Activated CD4-positive, alpha-beta memory T cell treated with anti-CD3 and anti-CD28 coated beads, Interleukin-2, amount 10 ng/mL, durations not matched to agents 7 days and 5 days (primary cell): ENCODE measurements at places on chromosomes 6 and 20.

GRCh38 chr6:26404546-26404945, 2.5 kb downstream of the BTN3A1 start:
- DNase-seq, result no peak

GRCh38 chr6:32184084-32184640, at the start of gene AGER:
AGER (minus strand) TSS chr6:32184253; CDS start chr6:32184222, 31 bp downstream.
- DNase-seq, result no peak

DNA sequence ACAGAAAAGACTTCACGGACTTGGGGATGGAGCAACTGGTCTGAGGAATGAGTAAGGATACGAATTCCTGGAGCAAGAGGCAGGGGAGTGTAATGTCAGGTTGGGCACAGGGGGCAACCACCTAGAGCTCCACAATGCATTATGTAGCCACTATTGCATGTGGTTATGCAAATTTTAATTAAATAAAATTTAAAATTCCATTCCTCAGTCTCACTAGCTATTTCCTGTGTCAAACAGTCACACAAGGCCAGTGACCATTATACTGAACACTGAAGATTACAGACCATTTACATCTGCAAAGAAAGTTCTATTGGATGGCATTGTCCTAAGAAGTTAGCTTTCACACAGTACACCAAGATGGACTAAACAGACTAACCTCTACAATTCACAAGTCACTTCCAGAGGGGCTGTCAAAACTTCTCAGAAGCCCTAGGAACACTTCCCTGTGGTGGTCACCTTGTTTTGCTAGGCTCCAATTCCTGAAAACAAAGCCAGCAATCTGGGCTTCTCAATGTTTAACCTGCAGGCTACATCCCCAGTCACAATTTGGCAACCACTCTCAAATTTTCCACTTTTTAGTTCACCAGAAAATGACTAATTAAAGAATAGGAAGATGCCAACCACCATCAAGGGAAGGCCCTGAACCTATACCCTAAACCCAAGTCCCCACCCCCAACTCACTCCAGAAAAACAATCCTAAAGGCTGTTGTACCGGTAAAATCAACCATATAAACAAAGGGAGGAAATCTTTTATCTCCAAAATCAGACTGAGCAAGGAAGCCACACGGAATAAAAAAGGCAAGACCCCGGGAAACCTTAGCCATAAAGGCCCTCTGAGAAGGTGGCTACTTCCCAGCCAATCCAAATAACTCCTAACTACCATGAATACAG, 34.2 kb upstream of the C20orf203 start:
- no peak for DNase-seq

DNA sequence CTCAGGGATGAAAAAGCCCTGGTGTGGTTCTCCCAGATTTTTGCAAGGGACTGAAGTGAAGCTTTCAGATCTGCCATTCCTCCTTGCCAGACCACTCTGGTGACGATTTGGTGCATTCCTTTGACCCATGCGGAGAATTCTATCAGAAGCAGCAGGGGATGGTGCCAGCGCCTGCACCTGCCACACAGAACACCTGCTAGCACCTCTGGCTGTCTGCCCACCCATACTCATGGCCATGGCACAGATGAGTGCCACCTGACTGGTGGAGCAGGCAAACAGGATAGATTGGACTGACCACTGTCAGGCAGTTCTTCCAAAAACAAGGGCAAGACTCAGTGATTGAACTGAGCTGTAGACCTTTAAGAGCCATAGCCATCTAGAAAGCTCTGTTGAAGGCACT, 107.1 kb downstream of the CDYL start:
- DNase-seq, result no peak

- DNase-seq, result no peak
Measured at GRCh38 chr20:48984575-48985219, 61.4 kb upstream of the CSE1L start.

DNA sequence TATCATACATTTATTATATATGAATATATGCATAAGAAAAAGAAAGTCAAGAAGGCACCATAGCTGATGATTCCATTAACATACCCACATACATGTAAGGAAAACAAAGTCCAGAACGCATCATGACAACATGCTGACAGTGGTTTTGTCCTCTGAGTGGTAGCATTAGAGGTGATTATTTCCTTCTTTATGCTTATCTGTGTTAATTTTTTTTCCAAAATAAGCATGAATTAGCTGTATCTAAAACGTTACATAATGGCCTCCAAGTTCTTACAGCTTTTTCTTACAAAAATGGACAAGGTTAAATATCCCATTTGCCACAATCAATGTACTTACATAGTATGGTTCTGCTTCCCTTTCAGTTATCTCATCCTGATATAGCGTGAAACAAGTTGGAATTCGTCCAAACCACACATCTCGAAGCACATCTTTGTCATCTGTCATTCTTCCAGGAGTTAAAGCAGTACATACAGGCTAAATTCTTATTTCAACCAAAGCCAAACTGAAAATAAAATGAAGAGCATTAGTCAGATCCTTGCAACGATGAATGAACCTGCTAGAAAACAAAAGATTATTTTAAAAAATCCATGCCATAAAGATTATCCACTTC, 9.7 kb downstream of the ATG5 start:
- no peak for DNase-seq

GRCh38 chr6:30641048-30641447, 5.9 kb upstream of the C6orf136 start:
- no peak for DNase-seq

- no peak for DNase-seq
Measured at GRCh38 chr6:11213422-11214021, 18.9 kb downstream of the NEDD9 start.

DNA sequence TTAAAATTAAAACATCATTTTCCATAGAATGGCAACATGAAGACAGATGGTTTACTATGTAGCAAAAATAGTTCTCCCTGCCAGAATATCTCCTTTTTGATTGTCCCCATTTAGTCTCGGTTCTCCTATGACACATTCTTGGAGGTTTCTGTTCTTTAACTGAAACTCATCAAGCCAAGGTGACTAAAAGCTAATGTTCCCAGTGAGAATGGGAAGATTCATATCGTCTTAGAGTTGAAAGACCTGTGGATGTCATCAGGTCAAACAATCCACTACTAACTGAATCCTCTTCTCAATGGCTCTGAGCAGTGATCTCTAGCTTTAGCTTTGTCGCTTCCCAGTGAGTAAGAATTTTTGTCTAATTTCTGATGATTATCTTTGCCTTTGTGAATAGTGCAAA, 1.3 kb upstream of the DOK5 start:
- no peak for DNase-seq

DNA sequence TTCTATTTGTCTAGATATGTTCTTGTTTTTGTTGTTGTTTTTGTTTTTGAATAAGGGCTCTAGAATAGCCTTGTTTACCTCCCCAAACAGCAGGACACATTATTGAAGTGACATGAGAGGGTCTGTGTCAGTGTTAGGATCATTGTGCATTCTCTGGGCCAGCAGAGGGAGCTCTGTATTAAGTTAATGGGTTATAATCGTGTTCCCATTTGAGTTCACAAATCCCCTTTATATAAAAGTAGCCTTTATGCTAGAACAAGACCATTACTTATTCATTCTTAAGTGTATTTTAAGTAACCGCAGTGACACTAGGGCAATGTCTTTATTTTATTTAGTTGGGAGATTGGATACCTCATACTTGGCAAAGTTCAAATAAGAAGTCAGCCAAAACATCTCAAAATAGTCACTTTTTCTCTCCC, 44.8 kb downstream of the STK4 start:
- DNase-seq, result peak; percentile 41

DNA sequence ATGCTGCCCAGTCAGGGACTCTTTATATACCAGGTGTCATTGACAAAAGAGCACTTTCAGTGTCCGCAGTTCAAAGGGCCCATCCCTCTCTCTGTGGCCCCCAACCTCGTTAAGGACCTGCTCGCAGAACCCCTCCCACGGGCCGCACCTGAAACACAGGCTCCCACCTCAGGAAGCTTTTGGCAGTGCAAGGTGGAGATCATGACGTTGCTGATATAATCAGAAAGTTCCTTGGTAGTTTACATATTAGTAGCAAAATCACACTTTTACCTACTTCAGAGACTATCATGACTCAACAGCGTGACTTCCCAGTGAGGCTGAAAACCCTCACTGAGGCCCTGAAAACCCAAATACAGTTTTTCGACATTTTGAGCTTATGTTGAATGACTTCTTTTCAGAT, 4.1 kb downstream of the TTLL2 start:
- DNase-seq, result no peak

DNA sequence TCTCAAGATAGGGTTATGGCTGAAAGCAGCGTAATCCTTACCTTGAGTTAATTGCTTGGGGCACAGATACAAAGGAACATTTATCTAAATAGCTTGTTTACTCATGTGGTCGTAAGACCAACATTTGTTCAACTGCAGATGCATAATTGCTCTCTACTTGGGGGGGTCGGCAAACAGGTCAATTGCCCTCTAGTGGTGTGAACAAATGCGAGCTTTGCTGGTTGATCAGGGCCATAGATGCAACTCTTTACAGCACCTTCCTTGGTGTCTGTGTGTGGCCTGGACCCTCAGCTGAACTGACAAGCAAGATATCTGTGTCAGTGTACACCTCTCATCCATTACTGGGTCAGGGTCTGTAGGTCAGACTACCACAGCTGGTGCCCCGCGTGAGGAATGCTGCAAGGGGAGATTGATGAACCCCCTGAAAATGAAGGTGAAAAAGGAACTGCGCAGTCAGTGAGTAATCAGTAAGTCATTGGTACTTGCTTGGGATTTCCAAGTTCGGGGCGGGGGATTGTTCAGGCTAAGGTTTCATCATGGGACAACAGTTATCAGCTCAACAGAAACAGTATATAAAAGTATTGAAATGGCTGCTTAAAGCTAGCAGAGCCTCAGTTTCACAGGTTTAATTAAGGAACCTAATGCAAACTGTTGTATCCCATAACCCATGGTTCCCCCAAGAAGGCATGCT, 24.0 kb downstream of the HLA-DPA1 start:
- DNase-seq, result no peak

DNA sequence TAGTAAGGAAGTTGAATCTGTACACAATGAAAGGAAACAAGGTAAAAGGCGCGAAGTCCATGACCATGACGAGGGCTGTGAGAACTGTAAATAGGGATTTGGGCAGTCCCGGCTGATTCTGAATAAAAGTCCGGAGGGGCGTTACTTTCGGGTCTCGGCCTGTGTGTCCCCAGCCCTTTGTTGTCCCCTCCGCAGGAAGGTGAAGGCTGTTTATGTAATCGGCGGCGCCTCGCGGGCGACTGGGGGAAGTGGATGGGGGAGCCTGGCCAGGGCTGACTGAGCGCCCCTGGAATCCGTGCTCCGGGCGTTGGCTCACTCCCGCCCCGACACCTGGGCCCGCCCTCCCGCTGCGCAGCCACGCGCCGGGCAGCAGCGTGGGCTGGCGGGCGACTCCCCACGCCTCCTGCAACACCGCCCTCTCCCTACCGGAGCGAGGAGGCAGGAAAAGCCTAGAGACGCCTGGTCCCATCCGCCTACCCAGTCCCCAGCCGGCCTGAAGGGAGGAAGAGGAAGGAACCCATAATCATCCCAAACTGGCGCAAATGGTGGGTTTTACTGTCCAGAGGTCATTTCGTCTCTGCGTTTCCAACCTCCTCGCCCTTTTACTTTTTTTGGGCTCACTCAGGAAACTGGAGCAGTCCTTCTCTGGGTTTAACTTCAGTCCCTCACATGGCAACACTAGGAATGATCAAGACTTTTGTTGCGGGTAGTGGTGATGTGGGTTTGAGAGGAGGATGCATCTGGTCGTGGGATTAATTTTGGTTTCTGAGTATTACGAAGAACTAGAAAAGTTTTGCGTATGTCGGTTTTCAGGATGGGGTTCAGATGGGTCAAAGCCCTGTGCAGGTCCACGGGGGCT, 12.1 kb downstream of the TRIM31 start:
- peak; percentile 21 for DNase-seq

DNA sequence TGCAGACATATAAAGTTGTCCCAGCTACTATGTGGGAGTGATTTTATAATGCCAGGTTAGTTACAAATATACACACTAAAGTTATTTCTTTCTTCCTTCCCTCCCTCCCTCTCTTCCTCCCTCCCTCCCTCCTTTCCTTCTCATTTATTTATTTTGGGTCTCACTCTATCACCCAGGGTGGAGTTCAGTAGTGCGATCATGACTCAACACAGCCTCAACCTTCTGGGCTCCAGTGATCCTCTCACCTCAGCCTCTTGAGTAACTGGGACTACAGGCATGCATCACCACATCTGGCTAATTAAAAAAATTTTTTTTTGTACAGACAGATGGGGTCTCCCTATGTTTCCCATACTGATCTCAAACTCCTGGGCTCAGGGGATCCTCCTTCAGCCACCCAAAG, 59.2 kb downstream of the PHF20 start:
- no peak for DNase-seq

GRCh38 chr20:63696306-63696627, 185 bp upstream of the TNFRSF6B start:
- DNase-seq, result no peak

DNA sequence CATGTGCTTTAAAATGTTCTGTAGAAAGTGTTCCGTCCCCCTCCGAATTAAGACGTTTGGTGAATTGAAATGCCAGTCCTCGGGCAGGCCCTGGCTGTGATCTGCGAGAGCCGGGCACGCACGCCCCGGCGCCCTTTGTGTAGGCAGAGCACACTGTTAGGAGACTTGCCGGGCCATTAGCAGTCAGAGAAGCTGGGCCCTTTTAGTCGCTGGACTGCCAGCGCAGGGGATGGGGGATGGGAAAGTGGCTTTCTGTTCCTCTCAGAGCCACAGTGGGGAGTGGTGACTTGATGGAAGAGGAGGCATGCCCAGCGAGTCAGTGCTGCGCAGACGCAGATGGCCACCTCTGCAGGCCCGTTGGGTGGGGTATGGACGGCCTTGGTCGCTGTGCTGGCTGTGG, 2.2 kb downstream of the PPP1R3G start:
- no peak for DNase-seq

DNA sequence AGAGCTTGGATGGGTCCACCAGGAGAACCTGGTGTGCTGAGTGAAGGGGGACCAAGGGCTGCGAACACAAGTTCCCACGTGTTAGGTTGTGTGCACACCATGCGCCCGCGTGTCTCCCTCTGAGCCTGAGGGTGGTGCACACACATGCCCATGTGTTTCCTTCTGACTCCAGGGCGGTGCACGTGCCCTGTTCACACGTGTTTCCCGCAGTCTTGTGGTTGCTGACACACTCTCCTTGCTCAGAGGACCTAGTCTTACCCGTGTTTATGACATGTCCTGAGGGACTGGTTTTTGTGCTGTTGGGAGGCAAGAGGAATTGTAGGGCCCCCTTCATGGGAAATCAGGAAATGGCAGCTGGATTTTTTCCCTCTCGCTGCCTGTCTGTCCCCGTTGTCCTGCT, 36.3 kb upstream of the PCMTD2 start:
- DNase-seq, result no peak

GRCh38 chr6:14728396-14729024, 517.4 kb upstream of the JARID2 start:
- DNase-seq, result no peak

GRCh38 chr6:53446151-53446550, 97.4 kb upstream of the ELOVL5 start:
- no peak for DNase-seq

- peak; percentile 54 for DNase-seq
Measured at GRCh38 chr20:38870733-38871559, 55.3 kb upstream of the FAM83D start.

- no peak for DNase-seq
Measured at GRCh38 chr6:169165561-169166300, 87.9 kb downstream of the THBS2 start.
